Ecto neural progenitor cell (in vitro differentiated cells): ENCODE measurements at places on chromosomes 7 and 10.

DNA sequence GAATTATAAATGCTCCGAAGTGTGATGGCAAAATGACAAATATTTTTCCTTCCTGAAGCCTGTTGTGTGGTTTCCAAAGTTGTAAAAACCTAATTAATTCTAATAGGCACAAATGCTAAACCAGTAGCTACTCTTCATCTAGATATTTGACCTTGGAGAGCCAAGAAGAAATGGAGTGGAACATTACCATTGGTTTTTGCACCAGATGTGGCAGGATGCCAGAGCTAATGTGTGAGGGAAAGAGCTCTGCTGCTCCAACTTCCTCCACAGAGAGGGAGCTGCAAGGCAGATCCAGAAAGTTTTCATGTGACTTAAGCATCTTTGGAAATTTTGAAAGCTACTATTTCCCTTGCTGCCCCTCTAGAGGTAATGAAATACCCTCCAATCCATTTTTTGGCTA, 65.1 kb upstream of the HPS1 start:
- no peak for DNase-seq

GRCh38 chr7:100829150-100829716, 1.9 kb upstream of the EPHB4 start:
- no peak for DNase-seq

DNA sequence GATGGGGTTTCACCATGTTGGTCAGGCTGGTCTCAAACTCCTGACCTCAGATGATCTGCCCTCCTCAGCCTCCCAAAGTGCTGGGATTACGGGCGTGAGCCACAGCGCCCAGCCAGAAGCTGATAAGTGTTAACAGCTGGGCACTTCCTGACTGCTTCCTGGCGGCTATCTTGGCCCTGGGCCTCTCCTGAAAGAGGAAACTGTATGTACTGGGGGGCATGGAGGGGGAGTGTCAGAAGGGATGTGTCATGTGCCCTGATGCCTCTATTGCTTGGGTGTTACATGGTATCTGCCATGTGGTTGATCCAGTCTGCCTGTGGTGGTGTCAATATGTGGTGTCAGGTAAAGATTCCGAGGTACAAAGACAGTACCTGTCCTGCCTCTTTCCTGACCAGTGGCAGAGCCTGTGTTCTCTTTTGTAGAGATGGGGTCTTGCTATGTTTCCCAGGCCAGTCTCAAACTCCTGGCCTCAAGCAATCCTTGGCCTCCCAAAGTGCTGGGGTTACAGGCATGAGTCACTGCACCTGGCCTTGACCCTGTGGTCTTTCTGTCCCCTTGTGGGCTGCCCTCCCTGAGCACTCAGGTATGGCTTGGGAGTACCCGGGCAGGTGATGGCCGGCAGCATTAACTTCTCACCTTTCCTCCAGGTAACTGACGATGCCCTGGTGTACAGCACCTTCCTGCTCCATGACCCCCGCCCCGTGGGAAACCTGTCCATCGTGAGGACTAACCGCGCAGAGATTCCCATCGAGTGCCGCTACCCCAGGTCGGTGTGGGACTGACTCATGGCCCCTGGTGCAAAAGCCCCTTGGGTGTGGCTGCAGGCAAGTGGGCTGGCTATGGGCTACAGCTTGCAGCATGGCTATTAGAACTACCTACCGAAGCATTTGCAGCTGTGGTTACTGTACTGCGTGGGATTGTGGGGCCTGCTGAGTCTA, 4.4 kb downstream of the ZP3 start:
- no peak for DNase-seq

- no peak for DNase-seq
Measured at GRCh38 chr7:132024290-132024689, 467.9 kb upstream of the PODXL start.

DNA sequence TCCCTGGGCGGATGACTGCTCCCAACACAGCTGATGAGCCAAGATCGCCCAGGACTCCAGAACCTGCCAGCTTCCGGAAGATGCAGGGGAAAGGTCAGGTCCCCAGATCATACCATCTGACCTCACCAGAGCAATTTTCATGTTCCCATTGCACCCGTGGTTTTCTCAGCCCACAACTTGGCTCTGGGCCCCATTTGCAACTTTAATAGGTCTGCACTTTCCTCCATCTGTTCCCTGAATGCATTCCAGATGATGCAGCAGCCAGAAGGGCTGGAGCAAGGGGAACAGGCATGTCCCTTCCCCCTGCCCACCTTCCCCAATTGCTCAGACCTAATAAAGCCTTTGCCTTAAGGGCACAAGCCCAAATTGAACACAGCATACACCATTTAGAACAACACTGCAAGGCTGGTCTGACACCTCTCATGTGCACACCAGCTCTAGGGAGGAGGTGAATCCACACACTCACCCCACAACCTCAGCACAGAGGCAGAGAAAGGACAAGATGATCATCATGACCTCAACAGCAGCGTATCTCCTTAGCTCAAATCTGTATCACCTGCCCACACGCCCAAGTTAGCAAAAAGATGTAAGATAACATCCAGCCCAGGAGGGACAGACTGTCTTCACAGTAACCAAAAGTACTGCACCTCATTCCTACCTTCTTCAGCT, 87.5 kb downstream of the PLXNA4 start:
- DNase-seq, result no peak

DNA sequence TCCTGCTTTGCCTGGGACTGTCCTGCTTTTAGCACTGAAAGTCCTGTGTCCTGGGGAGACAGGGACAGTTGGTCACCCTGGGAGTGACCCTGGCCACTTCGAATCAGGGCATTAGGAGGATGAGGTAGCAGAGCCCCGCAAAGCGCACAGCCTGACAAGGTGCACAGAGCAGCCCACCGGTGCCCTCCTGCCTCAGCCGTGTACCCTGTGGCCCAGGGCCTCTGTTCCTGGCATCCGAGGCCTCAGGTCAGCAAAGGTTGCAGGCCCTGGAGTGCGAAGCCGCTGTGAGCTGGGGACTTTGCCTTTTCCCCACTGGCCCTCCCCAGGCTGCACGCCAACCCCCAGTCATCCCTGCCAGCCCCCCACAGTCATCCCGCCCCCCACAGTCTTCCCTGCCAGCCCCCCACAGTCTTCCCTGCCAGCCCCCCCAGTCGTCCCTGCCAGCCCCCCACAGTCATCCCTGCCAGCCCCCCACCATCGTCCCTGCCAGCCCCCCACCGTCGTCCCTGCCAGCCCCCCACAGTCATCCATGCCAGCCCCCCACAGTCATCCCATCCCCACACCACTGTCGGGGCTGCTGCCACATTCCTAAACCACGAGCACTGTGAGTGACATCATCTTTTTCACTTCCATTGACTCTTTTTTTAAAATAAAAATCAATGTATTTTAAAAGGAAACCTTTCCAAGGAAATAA, 91.8 kb downstream of the RGS10 start:
- DNase-seq, result no peak

DNA sequence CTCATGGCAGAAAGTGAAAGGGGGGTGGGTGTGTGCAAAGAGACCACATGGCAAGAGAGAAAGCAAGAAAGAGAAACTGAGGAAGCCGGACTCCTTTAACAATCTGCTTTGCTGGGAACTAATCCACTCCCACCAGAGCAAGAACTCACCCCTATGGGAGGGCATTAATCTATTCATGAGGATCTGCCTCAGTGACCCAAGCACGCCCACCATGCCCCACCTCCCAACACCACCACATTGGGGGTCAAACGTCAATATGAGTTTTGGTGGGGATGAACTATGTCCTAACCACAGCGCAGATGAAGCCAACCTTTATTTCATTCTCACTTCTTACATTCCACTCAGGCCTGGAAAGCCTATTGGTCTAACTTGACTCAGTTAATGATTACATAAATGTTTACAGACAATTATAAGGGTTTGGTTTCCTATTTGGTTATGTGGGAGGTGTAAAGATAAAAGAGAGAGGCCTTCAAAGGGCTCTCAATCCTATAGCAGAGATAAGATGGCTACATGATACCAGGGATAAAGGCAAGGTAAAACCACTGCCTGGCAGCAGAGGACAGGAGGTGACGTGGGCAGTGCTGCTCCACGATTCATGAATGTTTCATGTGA, 601.8 kb downstream of the PARD3 start:
- DNase-seq, result no peak

GRCh38 chr10:9239298-9239697, 1184.8 kb downstream of the GATA3 start:
- DNase-seq, result no peak

- no peak for DNase-seq
Measured at GRCh38 chr10:75778665-75779064, 347.2 kb downstream of the LRMDA start.

DNA sequence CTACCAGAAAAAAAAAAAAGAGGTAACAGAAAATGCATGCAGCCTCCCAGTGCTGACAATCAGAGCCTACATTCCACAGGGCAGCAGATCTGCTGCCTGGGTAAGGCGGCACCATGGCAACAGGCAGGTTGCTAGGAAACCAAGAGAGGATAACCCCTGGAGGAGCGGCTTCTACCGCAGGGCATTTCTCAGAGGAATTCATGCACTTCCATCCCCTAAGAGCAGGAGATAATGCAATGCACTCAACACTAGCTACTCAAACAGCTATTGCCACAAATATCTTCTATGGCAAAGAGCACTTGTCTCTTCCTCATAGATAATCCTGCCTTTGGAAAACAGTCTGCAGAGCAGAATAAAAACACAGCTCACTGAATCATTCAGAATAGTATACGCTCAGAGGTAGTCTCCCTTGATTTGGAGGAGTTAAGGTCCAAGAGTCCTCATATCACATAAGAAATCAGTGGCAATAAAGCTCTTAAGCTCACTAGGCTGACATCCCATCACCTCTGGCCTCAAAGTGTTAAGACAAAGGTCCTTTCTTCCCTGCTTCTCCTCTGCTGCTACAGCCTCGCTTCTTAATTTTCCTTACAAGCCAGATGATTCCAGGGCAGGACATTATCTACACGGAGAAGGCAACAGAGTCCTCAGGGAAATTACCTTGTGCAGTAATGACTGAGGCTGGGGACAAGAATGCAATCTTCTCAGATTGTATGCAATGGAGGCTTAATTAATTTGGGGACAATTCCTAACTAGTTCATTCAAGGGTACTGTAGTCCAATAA, 10.7 kb downstream of the PSAP start:
- peak; percentile 97 for DNase-seq

DNA sequence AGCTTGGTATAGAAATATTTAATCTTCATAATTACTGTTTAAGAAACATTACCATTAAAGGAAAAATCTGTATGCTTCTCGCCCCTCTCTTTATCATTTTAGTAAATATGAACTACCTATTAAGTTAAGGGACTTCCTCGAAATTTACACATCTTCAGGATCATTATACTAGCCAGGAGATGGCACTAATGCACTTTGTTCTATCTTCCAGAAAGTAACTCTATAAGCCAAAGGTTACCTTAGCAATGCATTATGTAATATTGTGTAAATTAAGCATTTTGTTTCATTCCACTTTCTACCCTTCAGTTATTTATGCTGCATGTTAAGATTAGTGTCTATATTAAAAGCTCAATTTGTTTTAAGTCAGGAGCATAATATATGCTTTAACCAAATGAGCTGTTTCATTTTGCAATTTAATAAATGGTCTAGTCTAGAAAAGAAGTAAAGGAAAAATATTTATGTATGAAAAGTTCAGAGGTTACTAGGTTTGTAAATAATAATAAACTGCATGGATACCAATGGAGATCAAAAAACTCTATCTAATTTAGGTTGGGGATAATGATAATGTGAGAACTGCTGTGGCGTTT, 128.5 kb downstream of the ANKRD7 start:
- DNase-seq, result no peak

DNA sequence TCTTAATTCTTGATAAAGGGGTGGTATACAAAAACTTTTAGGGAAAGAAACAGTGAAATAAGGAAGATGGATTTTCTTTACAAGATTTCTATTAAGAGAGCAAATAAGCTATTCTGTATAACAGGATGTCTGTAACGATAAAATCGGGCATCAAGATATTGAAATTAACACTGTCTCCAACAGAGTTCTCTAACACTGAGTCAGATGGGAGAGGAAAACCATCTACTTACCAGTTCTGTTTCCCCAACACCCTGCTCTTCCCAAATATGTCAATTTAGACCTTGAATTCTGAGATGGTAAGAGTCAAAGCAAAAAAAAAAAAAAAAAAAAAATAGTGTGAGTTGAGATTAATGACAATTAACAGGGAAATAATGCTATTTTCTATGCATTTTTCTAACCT, 23.0 kb downstream of the SMURF1 start:
- no peak for DNase-seq

- DNase-seq, result no peak
Measured at GRCh38 chr10:104300002-104300735, 31.2 kb downstream of the GSTO2 start.

DNA sequence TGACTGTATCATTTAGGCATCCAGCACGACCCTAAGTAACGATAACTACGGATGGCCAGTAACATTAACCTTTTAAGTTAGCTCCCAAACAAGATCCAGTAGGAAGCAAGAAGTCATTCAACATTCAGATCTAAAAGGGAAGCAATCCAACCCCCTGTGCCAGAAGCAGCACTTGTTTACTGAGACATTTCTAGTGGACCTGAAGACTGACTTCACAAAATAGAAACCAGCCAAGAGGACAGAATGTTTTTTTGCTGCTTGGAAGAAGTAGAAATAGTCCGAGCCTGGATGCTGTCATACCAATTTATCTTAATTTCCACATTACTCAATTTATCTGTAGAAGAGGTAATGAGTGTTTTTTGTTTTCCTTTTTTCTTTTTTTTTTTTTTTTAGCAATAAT, 88.0 kb upstream of the CTTNBP2 start:
- DNase-seq, result no peak

DNA sequence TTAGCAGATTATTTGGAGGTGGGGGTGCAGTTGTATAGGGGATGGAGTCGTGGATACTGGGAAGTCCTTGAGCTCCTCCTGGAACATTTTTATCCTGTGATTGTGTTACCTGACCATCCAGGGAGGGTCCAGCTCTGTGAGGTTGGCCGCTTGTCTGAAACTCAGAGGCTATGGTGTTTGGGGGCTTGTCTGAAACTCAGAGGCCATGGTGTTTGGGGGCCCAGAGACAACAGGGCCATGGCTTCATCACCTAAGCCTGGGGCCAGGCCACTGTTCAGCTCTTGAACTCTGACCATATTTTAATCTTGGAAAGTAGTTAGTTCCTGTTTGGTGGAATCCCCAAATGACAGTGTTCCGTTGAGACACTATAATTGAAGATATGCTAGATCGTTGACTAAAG, 66.1 kb downstream of the TRRAP start:
- DNase-seq, result no peak

GRCh38 chr10:79327090-79327457, 20.2 kb upstream of the PPIF start:
- DNase-seq, result no peak

- no peak for DNase-seq
Measured at GRCh38 chr7:96621932-96622331, 87.7 kb downstream of the SEM1 start.

DNA sequence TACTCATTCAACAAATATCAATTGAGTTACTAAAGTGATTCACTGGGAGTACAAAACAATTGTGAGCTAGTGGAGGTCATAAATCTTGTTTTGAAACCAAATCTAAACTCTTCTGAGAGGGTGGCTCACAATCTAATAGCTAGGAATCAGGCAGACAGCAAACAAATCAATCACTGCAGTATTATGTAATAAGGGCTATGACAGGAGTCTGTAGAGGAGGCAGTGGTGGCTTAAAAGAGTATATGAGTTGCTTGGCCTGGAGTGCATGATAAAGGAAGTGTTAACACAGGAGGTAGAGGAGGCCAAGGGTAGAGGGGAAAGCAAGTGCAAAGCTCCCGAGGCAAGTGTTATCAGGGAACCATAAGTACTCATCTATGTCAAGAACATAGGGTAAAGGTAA, 16.5 kb downstream of the MYPN start:
- no peak for DNase-seq

GRCh38 chr10:106078895-106079576, 1085.5 kb downstream of the SORCS1 start:
- no peak for DNase-seq

- no peak for DNase-seq
Measured at GRCh38 chr10:110002801-110003523, 4.8 kb upstream of the ADD3 start.
